ENCODE measurements at places on chromosomes 7 and 10.

DNA sequence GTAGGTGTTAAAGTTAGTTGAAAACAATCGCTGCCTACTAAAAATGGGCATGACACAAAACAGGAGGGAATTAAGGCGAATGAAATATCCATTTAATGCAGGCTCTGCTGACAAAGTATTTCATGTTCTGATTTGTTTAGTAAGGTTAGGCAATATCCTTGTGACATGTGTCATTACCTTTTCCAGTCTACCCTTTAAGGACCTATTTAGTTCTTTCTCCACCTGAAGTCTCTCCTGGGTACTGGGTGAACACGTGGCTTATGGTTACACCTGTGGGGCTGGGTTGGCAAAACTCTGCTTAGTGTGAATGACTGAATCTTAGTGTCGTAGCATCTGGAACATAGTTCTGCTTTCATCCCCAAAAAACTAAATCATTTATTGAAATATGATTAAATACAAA is 313.5 kb downstream of the CCDC3 start:
- DNase-seq, result no peak

GRCh38 chr7:37234334-37234733 is 214.3 kb downstream of the ELMO1 start:
- DNase-seq, result no peak

- DNase-seq, result peak; percentile 71
These were observed 256.7 kb downstream of the AGMO start for GRCh38 chr7:15305002-15305600.

- no peak for DNase-seq
These were observed 20.9 kb downstream of the EBF3 start for GRCh38 chr10:129942936-129943715.

DNA sequence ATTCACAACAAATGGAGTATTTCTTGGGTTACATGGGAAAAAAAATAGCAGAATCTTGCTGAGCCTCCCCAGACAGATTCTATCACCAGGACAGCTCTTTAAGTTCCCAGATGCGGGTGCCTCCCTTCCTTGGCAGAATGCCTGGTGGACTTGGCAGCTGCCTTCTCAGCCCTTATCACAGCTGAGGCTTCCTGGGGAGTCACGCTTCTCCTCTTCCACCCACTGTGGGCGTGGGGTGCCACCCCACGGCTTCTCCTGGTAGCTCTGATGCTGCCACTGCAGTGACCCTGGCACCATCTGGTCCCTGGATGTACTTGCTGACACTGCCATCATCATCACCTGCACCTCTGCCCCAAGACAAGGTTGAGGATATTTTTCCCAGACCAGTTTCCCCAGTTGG is 16.2 kb upstream of the NME8 start:
- no peak for DNase-seq

DNA sequence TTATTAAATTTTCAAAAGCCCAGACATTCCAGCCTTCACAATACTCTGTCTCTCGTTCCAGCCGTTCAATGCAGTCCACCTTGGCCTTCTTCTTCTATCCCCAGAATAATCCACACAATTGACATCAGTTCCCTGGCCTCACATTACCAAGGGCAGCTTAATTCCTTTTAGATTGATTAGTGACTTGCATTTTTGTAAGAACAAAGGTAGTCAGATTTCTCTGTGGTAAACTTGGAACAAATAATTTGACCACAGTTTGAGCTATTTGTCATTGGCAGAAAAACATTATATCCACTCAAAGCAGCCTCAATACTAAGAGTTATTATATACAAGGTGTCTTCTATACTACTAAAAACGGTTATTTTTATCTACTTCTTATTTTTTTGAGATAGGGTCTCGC is 5.1 kb upstream of the CYTH3 start:
- DNase-seq, result no peak

- no peak for DNase-seq
These were observed 683.8 kb upstream of the ANKRD30A start for GRCh38 chr10:36441557-36441956.

DNA sequence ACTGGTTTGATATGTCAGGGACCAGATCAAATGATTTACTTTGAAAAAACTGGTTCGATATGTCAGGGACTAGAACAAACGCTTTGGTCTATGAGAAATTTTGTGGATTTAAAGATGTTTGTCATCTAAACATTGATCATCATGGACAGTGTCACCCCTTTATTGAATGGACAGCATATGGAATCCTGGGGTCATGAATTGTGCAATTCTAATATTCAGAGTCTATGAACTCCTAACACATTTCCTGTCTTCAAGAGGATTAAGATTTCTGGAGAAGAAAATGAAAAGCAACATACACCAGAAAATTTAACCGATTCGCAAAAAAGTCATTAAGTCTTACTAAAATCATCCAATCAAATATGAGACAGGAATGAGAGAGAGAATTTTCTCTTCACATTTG is 106.4 kb upstream of the FAM133B start:
- no peak for DNase-seq

GRCh38 chr10:86203162-86203905 is 163.3 kb downstream of the GRID1 start:
- no peak for DNase-seq

- DNase-seq, result no peak
These were observed 50.1 kb downstream of the CYP26A1 start for GRCh38 chr10:93123766-93124165.

DNA sequence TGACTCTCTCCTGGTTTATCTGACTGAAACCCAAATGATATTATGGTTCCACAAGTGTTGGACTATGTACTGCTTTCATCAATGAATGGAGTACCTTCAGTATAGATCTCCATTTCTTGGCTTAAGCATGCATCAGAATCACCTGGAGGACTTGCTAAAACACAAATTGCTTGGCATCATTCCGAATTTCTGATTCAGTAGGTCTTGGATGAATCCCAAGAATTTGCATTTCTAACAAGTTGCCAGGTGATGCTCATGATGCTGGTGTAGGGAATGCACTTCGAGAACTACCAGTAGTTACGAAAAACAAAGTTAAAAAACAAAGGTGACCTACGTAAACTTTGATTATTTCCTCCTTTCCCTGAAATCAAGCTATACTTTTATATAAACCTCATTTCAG is 119.0 kb upstream of the FEZF1 start:
- no peak for DNase-seq

- DNase-seq, result no peak
These were observed 29.6 kb upstream of the DKK1 start for GRCh38 chr10:52284416-52285013.

GRCh38 chr7:121102619-121103018 is 114.1 kb downstream of the CPED1 start:
- no peak for DNase-seq

GRCh38 chr7:46115410-46115809 is 194.3 kb upstream of the IGFBP3 start:
- no peak for DNase-seq

DNA sequence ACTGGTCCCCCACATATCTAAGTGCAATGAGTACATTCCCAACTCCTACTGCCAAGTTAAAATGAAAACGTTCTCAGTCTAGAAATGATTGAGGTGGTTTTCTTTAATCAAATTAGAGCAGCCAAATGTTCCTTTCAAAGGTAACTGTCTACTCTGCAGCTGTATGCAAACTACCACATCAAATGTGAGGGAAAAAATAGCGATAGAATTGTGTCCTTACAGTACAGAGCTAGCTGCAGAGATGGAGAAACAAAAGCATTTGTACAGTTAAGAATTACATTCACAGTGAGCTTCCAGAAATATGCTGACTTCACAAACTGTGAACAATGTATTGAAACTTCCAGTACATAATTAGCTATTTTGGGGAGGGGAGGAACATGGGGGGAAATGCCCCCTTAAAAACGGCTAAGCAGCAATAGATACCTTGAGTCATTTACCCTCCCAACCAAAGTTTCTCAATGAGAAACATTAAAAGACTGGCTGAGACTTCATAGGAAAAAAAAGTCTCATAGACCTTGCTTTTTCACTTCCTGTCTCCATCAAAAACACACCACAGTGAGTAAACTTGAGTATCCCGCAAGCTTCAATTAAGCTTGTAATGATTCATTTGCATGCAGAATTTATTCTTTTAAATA is 22.9 kb downstream of the CDK6 start:
- DNase-seq, result no peak

DNA sequence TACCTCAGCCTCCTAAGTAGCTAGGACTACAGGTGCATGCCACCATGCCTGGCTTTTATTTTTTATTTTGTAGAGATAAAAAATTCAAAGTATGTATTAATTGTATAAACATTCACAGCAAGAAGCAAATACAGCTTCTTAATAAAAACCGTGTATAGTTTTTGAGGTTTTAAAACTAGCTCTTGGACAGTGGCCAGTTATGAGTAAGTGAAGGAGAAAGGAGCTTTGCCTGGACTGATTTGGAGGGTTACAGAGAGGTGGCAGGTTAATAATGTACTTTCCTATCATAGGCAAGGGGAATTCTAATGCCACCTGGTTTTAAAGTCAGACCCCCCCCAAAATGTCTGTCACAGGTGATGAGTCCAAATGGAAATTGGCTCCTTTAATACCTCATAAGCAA is 43.4 kb downstream of the ZNRF2 start:
- no peak for DNase-seq

DNA sequence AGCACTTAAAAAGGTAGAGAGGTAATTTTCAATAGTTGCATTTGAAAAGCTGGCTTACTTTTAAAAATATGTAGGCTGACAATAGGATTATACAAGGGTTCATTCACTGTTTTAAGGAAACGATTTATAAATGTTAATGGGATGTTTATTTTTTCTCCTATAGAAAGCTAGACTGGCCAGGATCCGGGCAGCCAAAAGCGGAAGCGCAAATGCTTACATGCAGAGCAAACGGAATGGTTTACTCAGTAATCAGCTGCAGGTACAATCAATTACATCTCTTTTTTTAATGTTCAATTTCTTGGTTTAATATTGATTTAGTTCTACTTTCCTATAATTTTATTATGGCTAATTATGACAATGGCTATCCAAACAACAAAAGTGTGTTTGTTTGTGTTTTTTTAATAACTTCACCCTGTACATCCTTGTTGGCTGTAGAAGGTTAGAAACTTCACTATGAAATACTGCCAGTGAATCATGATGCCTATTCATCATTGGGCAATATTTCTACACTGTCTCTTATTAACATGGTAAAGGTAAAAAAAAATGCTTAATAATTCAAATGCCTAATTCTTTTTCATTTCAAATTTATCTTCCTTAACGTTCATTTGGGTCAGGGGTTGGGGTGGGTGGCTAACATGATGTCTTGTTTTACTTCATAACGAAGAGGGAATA is 116.4 kb downstream of the TSPAN12 start:
- peak; percentile 93 for DNase-seq

DNA sequence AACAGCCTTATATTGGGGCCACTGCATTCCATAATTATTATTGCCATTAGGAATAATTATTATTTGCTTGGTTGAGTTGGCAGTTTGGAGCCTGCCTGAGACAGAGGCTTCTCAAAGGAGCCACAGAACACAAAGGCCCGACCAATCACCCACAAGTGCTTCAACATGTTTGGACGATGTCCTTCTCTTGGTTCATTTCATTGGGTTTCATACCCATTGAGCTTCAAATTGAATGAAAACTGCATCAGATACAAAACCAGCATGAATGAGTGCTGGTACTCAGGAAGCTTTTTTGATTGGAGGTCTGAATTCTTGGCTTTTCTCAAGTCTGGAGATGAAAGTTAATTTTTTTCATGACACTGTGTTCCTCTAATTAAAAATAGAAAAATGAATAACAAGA is 168.3 kb downstream of the CREB5 start:
- no peak for DNase-seq

DNA sequence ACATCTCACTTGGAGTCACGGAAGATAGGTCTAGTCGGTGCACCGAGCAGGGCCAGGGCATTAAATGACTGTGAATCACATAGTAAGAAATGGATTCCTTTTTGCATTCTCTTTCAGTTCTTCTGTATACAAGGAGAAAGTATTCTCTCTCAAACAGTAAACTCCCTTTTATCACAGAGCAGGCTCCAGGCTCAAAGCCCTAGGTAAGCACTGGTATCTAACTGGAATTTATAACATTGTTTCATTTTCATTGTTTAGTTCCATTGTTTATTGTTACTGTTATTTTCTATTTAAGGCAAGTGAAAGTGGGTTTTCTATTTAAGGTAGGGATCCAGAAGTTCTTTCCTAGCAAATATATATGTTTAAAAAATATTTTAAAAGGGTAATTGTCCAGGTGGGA is 44.1 kb upstream of the CDK1 start:
- no peak for DNase-seq

DNA sequence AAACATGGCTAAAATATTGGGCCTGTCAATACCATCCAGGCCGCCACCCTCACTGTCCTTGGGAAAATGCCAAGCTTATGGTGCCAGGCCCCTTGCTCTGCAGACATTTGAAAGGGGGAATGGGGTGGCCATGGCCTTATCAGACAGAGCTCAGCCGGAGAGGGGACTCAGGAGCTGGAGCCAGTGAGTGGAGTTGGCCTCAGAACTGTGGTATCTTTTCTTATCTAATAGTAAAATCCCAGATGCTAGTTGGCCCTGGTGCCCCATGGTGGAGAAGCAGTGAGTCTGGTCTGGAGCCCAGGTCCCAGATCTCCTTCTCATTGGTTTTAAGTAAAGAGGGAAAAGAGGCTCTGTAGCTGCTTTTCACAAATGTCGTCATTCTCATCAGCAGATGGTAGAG is 49.6 kb upstream of the SORCS3 start:
- DNase-seq, result no peak

DNA sequence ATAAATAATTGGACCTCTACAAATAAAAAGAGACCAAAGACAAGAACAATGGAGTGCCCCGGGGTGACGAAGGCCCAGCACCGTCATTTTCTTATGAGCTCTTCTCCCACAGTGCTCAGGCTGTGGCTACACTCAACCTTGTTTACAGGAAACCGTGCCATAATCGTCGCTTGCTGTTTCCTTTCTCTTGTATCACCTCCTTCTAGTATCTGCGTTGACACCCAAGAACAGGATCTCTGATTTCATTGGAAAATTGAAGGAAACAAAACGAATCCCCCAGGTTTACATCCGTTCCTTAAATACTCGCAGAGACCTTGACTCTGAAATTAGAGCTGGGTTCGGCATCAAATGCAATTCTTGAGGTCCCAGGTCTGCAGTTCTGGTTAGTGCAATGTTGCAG is 1.7 kb upstream of the IGFBP3 start:
- no peak for DNase-seq

- no peak for DNase-seq
These were observed 46.6 kb downstream of the C1GALT1 start for GRCh38 chr7:7228967-7229366.

DNA sequence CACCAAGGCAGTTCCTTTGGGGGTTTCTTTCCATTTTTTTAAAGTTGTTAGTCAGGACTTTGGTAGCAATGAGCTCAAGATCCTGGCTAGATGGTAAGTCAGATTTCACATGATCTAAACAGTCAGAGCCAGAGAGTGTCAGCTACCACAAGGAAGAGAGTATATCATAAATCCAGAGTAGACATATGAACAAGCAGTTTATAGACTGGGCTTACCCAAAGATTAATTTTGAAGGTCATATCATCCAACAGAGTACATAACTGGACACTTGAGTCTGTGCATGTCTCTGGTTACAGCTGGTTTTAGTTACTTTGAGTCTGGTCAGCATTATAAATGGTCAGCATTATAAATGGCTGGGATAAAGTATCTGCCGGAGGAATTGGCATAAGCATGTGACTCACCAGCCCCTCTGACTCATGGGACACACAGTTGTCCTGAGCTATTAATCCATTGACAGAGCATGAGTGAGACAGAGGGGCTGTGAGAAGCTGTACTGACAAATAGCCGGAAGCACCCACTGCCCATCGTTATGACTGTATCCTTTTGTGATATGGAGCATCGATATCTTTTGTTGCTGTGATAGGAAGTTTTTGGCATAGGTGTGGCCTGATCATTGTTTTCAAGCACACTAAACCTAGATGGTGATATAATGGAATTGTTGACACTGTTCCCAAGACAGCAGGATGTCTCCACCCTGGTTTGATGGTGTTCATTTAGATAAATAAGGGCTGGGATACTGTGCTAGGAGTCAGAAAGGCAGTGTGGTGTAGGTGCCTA is 19.3 kb downstream of the PPP1R3C start:
- no peak for DNase-seq

All from SHP77 treated with DMSO at 0.1 percent for 48 hours (cell line).